ENCODE measurements at places on chromosomes 6 and 20.

GRCh38 chr6:4274382-4275082, 139.2 kb upstream of the ECI2 start:
- no peak for DNase-seq

- DNase-seq: no peak
Observed at GRCh38 chr20:37804584-37805566, 98.1 kb upstream of the VSTM2L start.

DNA sequence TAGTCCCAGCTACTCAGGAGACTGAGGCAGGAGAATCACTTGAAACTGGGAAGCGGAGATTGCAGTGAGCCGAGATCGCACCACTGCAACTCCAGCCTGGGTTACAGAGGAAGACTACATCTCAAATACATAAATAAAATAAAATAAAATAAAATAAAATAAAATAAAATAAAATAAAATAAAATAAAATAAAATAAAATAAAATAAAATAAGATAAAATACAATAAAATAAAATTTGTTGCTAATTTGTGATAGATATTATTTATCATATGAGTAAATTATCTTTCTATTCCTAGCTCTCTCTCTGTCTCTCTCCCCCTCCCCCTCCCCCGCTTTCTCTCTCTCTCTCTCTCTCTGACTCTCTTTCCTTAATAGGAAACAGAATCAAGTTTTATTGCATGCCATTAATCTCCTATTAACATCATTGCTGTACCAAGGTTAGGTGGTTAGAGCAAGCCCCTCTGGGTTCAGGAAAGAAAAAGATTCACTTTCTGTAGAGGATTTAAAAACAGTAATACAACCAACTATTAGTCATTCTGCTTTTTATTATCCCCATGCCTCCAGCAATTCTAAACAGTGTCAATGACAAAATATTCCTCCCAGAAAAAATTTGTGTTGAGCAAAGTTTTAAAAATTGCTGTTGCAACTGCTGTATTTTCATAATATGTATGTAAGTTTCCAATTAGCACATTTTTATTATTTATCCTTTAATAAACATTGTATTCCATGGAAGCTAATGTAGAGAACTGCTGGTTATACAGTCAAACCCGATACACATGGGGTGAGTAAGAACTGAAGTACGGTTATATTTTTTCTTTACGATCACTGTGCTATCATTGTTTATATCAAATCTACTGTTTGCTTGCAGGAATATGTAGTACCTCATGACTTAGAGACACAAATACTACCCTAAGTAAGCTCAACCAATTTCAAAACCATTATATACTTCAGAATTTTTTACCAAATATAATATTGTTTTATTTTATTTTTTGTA, 22.1 kb downstream of the BMP5 start:
- DNase-seq: no peak

DNA sequence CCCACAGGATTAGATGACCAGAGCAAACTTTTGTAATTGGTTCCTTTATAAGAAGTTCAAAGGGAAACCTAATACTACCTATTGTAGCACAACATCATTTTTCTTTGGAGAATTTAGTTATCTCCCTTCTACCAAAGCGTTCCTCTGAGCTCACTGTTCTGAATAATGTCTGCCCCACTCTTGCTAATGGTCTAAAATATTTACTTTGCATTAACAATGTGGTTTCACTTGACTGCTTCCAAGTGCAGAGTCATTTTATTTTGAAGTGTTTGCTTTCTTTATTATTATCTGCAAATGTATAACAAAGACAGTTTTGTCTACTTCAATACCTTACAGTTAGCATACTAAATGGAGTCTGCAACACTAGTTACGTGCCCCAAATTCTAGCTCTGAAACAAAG, 15.0 kb downstream of the TRAPPC3L start:
- no peak for DNase-seq

DNA sequence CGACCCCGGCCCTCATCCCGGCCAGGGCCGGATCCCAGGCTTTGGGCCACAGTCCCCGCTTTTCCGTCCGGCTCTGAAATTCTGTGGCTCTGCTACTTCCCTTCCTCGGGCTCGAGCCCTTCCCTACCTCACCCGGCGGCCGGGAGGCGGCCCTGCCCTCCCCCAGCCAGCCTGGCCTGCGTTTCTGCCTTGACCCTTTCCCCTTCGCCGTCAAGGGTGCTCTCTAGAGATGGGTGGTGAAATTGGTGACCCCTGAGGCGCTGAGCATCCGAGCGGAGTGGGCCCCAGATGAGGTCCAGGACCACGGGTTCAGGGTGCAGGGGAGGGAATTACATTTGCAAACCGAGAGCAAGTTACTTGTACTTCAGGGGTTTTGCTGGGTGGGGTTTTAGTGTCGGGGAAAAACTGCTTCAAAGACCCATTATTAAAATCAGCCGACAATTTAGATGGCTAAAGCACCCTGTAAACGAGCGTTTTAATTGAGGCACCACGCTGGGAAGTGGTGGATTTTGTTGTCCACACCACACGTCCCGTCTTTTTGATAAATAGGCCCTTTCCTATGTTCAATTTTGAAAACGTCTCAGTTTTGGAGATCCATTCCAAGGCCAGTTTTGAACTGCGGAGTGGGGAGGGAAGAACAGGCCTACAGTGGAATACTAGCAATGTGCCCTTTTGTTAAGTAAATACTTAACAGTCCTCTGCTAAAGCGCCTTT, 9.9 kb downstream of the TFAP2A start:
- DNase-seq: no peak

- DNase-seq: no peak
Observed at GRCh38 chr6:75882734-75883133, 133.7 kb downstream of the MYO6 start.

DNA sequence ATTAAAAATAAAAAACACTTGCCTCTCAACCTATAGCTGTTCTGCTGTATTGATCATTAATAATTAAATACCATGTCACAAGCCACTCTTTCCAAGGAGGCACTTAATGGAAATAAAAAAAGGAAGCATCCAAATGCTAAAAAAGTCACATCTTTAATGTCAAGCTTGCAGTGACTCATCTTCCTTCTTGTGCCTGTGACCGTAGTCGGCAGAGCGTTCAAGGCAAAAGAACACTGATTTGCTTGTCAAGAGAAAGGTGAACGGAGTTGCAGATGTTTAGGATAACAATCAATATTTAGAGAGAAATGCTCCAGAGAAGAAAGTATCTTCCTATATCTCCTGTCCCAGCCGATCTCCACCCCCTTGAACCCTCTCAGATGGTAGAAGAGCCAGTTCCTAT, 341.0 kb upstream of the OPRM1 start:
- DNase-seq: no peak

GRCh38 chr6:84078335-84078734, 44.8 kb downstream of the MRAP2 start:
- no peak for DNase-seq

Measured in cortex of kidney (tissue), 1 donor.